ENCODE measurements at places on chromosomes 3 and 15. TPM values are rescaled to one million over a fixed set of nuclear protein-coding genes. Genes with fewer than 3 reads are reported as not detected.

DNA sequence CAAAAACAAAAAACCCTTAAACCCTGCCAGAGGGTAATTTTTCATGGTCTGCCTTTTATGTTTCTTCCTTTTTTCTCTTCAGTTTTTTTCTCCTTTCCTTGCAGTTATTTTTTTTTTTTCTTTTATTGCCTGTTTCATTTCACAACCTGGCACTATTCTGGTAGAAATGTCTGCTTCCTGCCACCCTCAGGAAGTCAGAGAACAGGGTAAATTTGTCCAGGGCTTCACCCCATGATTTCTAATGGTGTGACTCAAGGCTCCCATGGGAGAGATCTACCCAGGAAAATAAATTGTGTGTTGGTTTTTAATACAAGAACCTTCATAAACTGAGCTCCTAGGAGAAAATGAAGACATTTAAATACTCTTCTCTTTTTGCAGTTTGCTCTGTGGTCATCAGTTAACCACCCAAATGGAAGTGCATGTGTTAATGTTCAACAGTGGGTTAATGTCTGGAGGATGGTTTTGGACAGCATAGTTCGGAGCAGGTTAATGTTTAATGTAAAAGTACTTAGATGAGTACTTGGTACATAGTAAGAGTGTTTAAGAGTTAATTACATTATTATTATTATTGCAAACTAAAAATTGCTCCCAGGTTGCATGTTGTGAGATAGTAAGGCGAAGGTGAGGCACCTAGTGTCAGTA, 45.9 kb downstream of the CGNL1 start:
- DNase-seq: no peak

- no peak for DNase-seq
Observed at GRCh38 chr3:73504239-73504638, 120.5 kb downstream of the PDZRN3 start.

- no peak for DNase-seq
Observed at GRCh38 chr15:89115547-89115946, 27.3 kb downstream of the ABHD2 start.

DNA sequence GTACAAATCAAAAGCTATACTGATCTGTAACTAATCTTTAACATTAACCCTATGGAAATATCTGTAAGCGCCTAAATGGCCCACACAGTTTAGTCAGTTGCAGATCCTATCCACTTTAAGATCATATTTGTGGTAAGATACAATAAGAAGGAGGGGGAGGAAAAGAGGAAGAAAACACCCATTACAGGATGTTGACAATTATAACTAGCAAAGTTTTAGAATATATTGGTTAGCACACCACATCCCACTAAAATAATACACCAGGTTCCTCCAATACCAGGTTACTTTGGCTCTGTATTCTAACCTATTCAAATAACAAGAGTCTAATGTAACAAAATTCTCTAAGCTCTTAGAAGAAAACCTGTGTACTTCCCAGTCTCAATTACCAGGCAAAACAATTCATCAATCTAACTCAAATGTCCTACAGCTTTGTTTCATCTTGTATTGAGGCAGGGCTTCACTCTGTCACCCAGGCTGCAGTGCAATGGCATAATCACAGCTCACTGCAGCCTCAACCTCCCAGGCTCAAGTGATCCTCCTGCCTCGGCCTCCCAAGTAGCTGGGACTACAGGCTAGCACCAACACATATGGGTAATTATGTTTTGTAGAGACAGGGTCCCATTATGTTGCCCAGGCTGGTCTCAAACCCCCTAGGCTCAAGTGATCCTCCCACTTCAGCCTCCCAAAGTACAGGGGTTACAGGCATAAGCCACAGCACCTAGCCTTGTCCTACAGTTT, 4.2 kb downstream of the SLC4A7 start:
- DNase-seq: no peak

GRCh38 chr3:197487911-197488391, 67.8 kb downstream of the BDH1 start:
- peak; percentile 71 for DNase-seq

DNA sequence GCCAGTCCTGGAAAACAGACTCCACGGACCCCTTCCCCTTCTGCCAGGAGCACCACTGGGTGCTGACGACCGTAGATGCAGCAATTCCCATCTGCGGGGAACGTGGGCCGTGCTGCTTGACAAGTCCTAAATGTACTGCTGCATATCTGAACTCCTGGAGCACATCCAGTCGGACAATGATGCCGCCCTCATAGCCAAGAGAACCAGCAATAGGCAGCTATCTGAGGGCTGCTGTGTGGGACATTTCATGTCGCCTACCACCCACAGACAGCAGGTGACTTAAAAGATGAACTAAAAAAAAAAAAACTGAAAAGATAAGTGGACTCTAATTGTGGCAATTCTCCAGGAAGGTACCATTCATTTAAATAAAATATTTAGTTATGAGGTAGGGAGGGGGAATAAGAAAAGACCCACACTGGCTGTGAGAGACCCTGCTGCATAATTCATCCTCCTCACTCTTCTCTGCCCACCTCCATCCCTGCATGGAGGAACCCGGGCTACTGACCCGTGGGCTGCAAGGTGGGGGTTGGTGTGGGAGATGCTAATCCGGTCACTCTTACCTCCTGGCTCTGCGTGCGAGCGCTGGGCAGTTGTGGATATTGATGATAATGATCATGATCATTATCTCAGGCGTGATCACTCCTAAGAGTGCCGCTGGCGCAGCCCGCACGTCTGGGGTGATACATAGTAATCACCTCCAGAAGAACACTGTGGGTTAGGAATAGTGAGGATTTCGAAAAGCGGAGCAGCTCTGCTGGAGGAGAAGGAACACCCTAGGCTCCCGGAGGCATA, 28.3 kb downstream of the ALS2CL start:
- DNase-seq: no peak

DNA sequence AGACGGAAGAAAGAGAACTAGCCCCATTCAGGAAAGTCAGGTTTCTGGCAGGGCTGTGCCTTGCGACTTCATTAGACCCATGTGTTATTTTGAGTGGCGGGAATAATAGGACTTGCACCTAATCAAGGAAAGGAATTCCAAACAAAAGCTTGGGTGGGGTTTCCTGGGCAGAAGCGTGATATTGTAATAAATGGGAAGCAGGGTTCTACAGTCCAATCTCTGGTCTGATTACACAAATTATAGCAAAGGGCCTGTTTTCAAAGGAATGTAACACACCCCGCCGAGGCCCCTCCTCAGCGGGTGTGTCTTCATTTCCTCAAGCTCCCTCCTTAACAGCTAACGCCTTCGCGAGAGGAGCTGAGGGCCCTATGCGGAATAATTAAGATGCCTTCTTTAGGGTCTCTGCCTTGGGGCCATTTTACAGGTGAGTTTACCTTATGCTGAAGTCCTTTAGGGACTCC, 396.0 kb upstream of the C2CD4B start:
- peak; percentile 33 for DNase-seq

GRCh38 chr3:73604451-73604850, 20.3 kb downstream of the PDZRN3 start:
- DNase-seq: no peak

- no peak for DNase-seq
Observed at GRCh38 chr3:157914882-157915281, 191.3 kb downstream of the SHOX2 start.

- no peak for DNase-seq
Observed at GRCh38 chr3:36142746-36143145, 237.6 kb upstream of the STAC start.

- DNase-seq: no peak
Observed at GRCh38 chr3:21839592-21839991, 88.6 kb upstream of the ZNF385D start.

DNA sequence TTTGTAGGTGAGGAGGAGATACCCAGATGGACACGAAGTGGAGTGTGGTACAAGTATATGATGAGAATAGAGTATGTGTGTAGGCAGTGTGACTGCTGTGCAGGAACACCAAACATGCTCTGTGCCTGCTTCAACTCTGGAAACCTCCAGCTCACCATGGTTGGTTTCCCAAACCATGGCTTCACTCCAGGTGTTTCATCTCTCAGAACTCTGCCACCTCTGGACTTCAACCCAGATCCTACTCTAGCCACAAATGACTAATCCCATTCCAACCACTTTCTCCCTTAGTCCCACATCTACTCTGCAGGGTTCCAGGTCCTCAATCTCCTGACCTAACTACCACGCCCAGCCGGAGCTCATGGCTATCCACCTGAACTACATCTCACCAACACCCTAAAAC, 102.1 kb downstream of the RYK start:
- DNase-seq: no peak

- no peak for DNase-seq
Observed at GRCh38 chr15:92914768-92915221, 14.7 kb downstream of the CHD2 start.

DNA sequence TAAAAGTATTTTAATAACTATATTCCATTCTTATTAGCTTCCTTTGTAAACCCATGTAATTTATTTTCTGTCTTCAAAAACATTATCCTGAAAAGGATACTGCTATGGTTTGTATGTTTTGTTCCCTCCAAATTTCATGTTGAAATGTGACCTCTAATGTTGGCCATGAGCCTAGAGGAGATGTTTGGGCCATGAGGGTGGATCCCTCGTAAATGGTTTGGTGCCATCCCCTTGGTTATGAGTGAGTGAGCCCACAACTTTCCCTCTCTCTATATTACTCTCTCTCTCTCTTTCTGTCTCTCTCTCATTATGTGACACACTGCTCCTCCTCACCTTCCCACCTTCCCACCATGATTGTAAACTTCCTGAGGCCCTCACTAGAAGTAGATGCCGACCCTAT, 357.7 kb downstream of the MFSD1 start:
- DNase-seq: no peak

DNA sequence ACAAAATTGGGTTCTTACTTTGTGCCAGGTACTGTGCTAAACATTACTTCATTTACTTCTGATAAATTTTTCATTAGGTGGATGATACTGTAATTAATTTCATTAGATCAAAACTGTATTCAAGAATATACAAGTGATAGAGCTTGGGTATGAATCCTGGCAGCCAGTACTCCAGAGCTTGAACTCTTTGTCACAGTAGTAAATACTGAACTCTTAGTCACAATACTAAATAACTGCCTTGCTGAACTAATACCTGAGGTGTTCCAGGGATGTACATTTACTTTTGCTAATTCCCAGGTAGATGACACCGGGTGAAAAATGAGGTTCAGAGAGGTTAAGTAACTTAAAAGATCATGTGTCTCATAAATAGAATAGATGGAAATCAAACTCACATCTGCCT, 20.3 kb downstream of the FXR1 start:
- DNase-seq: no peak

DNA sequence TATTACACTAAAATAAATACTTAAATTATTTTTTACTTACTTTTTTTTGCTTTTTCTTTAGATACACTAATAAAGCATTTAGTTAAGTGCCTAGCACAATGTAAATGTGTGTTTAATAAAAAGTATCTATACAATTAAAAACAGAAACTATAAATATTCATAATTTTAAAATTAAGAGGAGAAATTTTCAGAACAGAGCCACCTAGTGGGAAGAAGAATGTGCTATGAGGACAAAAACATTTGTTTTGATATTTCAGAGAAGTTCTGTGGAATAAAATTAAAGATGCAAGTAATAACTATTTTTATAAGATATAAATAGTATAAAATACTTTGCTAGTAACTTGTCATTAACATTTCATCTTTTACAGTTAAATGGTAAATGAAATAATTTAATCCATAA, 33.6 kb upstream of the PLSCR5 start:
- DNase-seq: no peak

DNA sequence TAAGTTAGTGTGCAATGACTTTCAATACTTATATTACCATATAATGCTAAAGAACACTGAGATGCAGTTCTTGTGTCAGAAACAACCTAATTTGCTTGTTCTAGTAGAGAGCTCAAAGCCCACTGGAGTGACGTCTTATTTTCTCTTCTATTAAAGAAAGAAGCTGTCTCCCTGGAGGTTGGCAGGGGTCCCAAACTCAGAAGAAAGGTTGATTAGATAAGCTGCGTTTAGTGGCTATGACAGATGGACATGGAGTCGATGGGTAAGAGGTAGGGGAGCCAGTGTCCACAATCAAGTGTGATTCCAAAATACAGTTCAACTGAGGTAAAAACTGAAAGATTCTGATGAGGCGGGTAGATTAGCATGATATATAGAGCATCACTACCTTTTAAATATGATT, 363.6 kb downstream of the NLGN1 start:
- no peak for DNase-seq

DNA sequence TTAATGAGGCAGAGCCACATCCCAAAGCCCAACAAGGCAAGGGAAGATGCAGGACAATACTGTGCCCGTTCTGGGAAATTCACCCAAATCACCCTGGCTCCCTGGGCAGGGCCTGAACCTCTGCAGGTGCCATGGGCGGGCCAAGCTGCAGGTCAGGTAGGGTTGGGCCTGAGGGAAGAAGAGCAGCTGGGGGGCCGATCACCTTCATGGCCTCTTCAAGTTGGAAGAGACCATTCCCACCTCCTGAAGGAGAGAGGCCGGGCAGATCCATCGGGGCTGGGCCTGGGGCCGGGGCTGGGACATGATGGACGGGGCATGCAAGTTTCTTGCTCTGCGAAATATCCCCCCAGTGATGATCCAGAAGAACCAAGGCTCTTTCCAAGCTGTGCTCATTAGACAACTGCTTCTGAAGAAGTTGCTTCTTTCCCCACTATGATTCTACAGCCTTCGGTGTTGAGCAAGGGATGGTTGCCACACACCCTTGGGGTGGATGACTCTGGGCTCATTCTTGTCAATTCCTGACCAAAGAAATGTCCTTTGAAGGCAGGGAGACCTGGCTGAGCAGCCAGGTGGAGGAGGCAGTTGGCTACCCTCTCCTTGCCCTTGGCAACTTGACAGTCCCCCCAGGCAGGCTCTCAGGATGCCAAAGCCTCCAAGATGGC, 38.2 kb downstream of the KLHL25 start:
- no peak for DNase-seq

GRCh38 chr3:16506884-16507577, 6.5 kb downstream of the RFTN1 start:
- DNase-seq: no peak

DNA sequence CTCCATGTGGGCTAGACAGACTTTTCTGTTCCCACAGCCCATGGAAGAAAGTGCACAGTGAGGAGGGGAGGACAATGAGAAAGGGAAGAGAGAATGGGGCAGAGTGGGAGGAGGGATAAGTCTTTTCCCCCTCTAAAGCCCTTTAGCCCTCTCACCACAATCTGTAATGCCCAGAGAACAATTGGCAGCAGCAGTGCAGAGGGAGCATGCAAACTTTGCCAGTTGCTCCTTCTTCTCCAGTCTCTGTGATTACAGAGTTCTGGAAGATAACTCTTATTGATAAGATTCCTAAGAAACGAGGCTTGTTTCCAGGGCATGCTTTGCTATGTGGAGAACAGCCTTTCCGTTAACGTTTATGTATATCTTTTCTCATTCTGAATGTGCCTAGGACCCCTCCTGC, 50.0 kb upstream of the FMN1 start:
- no peak for DNase-seq

The CDCP1 gene
- total RNA-seq: 0.46 TPM

The HIGD2B gene
- total RNA-seq: not detected

The FAM3D gene
- total RNA-seq: 0.37 TPM

The GBE1 gene
- total RNA-seq: 56.9 TPM

The DUOXA2 gene
- not detected for total RNA-seq

The TMEM158 gene
- total RNA-seq: 0.17 TPM

The TP53BP1 gene
- total RNA-seq: 33.6 TPM

The HHLA2 gene
- total RNA-seq: not detected

The GOLGA8T gene
- not detected for total RNA-seq
